ENCODE measurements at places on chromosomes 2 and 18. TPM values are rescaled to one million over a fixed set of nuclear protein-coding genes. Genes with fewer than 3 reads are reported as not detected.

Gene CERS6
- total RNA-seq = 15.9 TPM

Gene TNFAIP6
- 32.4 TPM for total RNA-seq

Gene KLHL14
- total RNA-seq = not detected

Gene ALLC
- total RNA-seq = not detected

Gene SPRED2
- total RNA-seq = 10.3 TPM

Gene NDC80
- total RNA-seq = 1.7 TPM

Gene ADAM23
- 10.6 TPM for total RNA-seq

Gene LONRF2
- total RNA-seq = under 0.01 TPM

Gene ALPI
- not detected for total RNA-seq

Gene CKAP2L
- total RNA-seq = 0.50 TPM

Gene ANKRD62
- total RNA-seq = not detected

Gene ARHGAP15
- not detected for total RNA-seq

Gene RAPH1
- total RNA-seq = 19.2 TPM

Gene IL36G
- not detected for total RNA-seq

Gene C2orf15
- not detected for total RNA-seq

Gene DUSP19
- total RNA-seq = 3.5 TPM

Gene REEP1
- total RNA-seq = 0.15 TPM

Gene SKOR2
- total RNA-seq = not detected

Gene COPS9
- total RNA-seq = 62.0 TPM

Gene PHOSPHO2
- total RNA-seq = 1.8 TPM

Gene TMEM17
- total RNA-seq = 2.8 TPM

Gene CPO
- total RNA-seq = 0.17 TPM

Gene CDKL4
- total RNA-seq = 1.3 TPM

Gene GCKR
- 0.17 TPM for total RNA-seq

Gene ABCG8
- not detected for total RNA-seq

Gene FOXD4L1
- total RNA-seq = 0.17 TPM

Gene SKA1
- 1.5 TPM for total RNA-seq

Gene RAPGEF4
- 0.66 TPM for total RNA-seq

Gene SPC25
- not detected for total RNA-seq

Gene UGT1A5
- total RNA-seq = not detected

Gene PTRHD1
- 18.5 TPM for total RNA-seq

Gene RPRM
- total RNA-seq = 0.15 TPM

Gene TCF23
- not detected for total RNA-seq

Gene TGFA
- total RNA-seq = 0.73 TPM

Gene NGEF
- total RNA-seq = 0.44 TPM

Gene PAX8
- 1.5 TPM for total RNA-seq

Gene MYO3B
- 0.17 TPM for total RNA-seq

Gene ZSWIM2
- total RNA-seq = not detected

Gene RAD51AP2
- not detected for total RNA-seq

Gene CABYR
- total RNA-seq = 7.7 TPM

Gene GRHL1
- total RNA-seq = 0.58 TPM

Gene CDK5R2
- under 0.01 TPM for total RNA-seq

Gene ARHGAP25
- 0.66 TPM for total RNA-seq

Gene DSG4
- not detected for total RNA-seq

Gene UGT1A8
- not detected for total RNA-seq

Gene KRTCAP3
- not detected for total RNA-seq

Gene SCN3A
- 1.3 TPM for total RNA-seq

Gene KLF11
- 3.5 TPM for total RNA-seq

Gene ICA1L
- total RNA-seq = 7.1 TPM

Gene CRYGD
- total RNA-seq = not detected

Gene CD8B2
- total RNA-seq = not detected

Gene LINC00305
- total RNA-seq = not detected

Gene ZBTB7C
- total RNA-seq = not detected

Gene MCM6
- total RNA-seq = 11.9 TPM

Data from smooth muscle cell of trachea (primary cell).